ENCODE measurements at places on chromosomes 6 and 20.

DNA sequence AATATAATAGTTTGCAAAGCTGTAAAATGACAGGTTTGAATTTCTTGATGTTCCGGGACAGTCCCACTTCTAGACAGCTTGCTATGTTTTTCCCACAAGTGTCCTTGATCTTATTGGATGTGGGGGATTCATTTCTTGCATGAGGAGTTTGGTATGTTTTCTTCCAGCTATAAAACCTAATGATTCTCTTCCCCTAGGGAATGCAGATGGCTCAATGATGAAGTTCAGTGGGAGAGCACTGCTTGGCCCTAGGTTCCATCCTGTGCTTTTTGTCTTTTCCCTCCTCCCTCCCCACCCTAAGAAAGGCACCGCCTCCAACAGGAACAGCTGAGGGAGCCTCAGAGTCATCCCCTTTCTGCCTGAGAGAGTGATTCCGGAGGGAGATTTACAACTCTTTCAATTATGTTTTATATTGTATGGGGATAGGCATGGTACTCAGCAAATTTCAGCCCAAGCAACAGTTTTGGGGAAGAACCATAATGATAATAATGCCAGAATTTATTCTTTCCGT lies 149.2 kb downstream of the PHACTR1 start:
- no peak for DNase-seq

DNA sequence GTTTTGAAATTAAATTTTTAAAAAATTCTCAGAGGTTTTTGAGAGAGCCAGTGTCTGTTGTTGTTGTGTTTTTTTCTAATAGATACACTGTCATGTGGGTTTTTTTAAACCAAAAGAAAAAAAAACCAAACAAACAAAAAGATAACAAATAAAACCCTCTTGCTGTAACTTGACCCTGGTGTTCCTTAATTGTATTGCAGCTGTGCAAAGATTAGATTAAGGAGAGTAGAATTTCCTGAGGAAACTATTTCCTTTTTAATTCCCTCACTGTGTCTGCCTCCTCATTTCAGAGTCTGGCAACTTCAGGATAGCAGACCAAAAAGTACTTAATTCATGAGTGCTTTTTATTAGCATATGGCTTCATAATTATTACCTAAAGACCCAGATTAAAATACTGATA lies 281.9 kb downstream of the EPM2A start:
- no peak for DNase-seq

- no peak for DNase-seq
These were observed 305.1 kb upstream of the SASH1 start for GRCh38 chr6:148037496-148037895.

GRCh38 chr6:73832313-73832712 lies 136.3 kb downstream of the CD109 start:
- no peak for DNase-seq

DNA sequence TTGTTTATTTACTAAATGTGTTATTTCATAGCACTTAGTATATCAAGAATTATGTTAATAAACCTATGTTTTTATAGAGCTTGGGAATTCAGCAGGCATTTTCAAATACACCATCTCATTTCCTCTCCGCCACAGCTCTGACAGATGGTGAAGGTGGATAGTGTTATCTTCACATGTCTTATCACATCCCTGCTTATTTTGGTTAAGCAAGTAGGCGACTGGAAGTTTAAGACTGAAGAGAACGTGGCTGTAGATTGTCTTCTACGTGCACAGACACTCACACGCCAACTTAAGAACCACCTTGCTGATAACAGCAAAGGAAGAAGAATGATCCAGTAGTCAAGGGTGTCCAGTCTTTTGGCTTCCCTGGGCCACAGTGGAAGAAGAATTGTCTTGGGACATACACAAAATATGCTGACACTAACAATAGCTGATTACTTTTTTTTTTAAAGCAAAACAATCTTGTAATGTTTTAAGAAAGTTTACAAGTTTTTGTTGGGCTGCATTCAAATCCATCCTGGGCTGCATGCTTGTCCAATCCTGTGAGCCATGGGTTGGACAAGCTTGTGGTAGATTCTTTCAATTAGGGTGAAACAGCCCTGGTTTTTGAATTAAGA lies 43.3 kb upstream of the SCGN start:
- no peak for DNase-seq

DNA sequence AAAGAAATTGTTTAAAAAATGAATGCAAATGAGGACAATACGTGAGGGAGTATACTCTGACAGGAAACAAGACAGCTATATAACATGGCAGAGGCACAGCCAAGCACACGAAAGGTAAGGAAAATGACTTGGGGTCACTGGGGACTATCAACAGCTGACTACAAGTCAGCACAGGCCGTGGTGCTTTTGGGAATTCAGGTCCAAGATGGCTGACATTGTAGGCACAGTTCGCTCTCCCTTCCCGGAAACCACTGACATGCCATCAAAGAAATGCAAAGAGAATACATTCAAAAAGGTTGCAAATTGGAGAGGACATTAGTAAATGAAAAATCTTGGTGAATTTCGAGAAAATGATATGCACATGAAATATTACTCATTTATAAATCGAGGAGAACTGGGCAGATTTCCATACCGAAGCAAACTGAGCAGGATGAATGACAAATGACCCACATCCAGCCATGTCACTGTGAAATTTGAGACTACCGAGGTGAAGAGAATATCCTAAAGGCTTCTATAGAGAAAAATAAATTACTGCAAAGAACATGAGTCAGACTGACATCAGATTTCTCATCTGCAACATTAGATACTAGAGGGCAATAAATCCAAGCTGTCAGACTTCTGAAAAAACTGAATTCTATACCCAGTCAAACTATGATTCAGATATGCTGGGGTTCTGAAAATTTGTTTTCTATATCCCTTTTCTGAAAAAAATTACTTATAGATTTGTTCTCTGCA lies 391.1 kb downstream of the BTBD9 start:
- no peak for DNase-seq

DNA sequence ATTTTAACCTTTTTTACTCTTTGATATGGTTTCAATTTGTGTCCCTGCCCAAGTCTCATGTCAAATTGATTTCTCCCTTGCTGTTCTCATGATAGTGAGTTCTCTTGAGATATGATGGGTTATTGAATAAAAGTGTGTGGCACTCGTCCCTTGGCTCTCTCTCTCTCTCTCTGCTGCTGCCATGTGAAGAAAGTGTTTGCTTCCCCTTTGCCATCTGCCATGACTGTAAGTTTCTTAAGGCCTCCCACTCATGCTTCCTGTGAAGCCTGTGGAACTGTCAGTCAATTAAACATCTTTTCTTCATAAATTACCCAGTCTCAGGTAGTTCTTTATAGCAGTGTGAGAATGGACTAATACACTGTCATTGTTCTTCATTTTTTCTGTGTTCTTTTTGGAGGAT lies 48.5 kb downstream of the LIN28B start:
- DNase-seq = no peak

- no peak for DNase-seq
These were observed 78.4 kb downstream of the GMPR start for GRCh38 chr6:16316741-16317251.

GRCh38 chr20:1282966-1283365 lies 16.9 kb downstream of the SNPH start:
- DNase-seq = no peak

- DNase-seq = no peak
These were observed 176.6 kb downstream of the MRPL14 start for GRCh38 chr6:43950731-43951062.

GRCh38 chr20:62428396-62429295 lies 1.3 kb upstream of the RBBP8NL start:
- no peak for DNase-seq

- no peak for DNase-seq
These were observed 89.1 kb downstream of the MYLK4 start for GRCh38 chr6:2661651-2662050.

- no peak for DNase-seq
These were observed 13.9 kb downstream of the ZC3H12D start for GRCh38 chr6:149470948-149471347.
